Stimulated activated CD8-positive, alpha-beta memory T cell treated with anti-CD3 and anti-CD28 coated beads, Interleukin-15, amount 100 ng/mL, for 4 hours (primary cell): ENCODE measurements at places on chromosomes 12 and 14.

DNA sequence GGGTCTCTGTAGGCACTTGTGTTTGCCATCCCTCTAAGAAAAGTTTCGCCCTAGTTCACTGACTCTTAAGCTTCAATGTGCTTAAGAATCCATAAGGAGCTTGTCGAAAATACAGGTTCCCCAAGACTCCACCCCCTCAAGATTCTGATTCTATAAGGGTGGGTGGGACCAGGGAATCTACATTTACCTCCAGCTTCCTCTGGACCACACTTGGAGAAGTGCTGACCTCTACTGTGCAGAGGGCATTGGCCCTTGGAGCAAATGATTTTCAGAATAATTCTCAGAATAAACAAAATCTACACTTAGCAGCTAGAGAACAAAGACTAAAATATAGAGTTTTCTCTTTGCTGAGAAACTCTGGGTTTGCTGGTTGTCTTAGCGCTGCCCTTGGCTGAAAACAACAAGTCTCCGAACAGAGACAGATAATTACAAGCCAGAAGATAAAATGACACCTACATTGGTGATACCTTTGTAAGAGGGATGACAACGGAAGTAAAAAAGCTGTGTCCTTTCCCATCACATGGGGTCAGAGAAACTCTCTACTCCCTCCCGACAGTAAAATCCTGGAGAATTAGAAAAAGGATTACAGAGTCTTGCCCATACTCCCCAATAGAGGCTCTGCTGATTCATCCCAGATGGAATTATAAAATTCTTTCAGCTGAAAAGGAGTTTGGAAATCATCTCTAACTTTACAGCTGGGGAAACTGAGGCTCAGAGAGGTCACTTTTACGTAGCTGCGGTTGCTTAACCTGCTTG is 4.8 kb downstream of the TGFB3 start:
- DNase-seq: no peak

- no peak for DNase-seq
Measured at GRCh38 chr12:109639151-109639872, 65.7 kb downstream of the MVK start.

DNA sequence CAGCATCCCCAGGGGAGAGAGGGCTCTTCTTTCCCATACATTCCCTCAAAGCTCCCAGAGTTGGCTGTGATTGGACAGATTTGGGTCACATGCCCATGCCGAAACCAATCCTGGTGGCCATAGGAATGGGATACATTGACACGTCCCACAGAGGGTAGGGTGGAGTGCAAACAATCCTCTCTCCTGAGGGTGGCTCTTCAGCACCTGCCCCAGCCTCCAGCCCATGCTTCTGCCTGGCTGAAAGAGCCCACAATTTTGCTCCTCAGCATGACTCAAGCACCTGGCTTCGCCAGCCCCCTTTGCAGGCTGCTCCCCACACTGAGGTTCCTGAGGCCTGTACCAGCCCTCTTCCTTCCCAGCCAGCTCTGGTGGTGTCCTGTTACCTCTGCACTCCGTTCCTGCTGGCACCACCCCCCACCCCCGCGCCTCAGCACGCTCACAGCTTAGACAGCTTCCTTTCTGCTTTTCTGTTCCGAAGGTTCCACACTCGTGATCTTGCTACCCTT is 71.7 kb downstream of the CCDC92 start:
- no peak for DNase-seq

GRCh38 chr14:63543826-63544406 is 739 bp upstream of the PPP2R5E start:
- DNase-seq: no peak

DNA sequence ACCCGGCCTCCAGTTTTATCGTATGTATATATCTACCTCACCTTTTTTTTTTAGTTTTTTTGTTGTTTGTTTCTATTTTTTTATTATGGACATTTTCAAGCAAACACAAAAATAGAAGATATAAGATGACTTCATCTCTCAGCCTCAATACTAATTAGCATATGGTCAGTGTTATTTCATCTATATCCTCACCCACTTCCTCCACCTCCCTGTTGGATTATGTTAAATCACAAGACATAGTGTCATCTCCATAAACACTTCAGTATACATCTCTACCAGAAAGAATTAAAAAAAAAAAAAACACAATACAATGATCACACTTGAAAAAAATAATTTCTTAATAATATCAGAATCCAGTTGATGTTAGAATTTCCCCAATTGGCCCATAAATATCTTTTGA is 34.9 kb downstream of the RAB35 start:
- DNase-seq: no peak
